Hematopoietic multipotent progenitor cell (in vitro differentiated cells): ENCODE measurements at places on chromosomes 2 and 18. TPM values are rescaled to one million over a fixed set of nuclear protein-coding genes. Genes with fewer than 3 reads are reported as not detected.

Gene RGPD3
- total RNA-seq = 0.27 TPM

Gene TUBA3D
- under 0.01 TPM for total RNA-seq

Gene SP9
- total RNA-seq = not detected

Gene MCFD2
- total RNA-seq = 43.6 TPM

Gene C2orf49
- 3.8 TPM for total RNA-seq

Gene SLC9A2
- total RNA-seq = not detected

DNA sequence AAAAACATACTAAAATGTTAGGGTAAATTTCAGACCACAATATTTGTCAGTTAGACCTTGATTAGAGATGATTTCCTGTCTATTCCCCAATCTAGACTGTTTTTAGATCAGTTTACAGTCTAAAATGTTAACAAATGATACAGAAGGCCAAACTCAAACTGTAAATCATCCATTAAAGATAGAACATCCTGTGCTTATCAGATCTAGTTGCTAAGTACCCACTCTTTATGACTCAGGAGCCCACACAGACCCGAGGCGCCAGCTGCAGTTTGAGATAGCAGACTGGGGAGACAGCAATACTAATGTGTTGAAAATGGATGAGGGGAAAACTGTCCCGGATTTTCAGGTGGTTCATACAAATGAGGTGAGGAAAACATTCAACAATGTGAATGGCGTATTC, 113.3 kb downstream of the SCG2 start:
- no peak for DNase-seq

DNA sequence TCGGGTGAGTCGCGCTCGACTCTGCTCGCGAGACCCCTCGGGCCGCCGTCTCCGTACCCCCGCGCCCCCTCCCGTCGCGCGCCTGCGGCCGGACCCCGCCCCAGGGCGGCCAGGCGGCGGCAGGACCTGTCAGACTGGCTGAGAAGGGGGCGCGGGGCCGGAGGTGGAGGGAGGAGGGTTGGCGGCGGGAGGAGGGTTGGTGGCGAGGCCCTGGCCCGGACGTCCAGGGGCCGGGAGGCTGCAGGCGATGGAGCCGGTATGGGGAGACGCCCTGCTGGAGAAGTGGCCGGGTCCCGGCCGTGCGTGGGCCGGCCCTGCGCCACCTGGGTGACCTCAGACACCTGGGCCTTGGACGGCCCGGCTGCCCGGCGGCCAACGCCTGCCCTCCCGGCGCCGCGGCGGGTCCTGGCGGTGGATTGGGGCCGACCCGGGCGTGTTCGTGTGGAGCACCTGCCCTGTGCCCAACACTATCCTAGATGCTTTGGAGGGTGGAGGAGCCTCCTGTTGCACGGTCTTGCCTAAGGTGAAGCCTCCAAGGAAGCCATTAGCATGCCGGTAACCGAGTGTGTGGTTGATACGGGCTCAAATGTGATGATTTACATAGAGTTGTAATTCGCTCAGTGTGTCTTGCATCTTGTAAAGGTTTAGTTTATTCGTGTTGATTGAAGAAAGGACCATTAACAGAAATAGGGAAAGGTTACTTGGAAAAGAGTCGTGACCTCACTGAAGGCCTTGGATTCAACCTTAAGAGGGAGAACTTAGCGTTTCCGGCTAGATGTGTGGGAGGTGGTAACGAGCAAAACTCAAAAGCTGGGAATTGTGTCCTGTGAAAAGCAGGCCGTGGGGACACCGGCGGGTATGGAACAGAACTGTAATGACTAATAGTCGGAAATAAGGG, 550 bp downstream of the MYL12B start:
- DNase-seq = peak; percentile 29

- DNase-seq = peak; percentile 32
These were observed 1.6 kb downstream of the EHD3 start for GRCh38 chr2:31235504-31235902.

- no peak for DNase-seq
These were observed 404.0 kb downstream of the TMEM182 start for GRCh38 chr2:103165836-103166235.

DNA sequence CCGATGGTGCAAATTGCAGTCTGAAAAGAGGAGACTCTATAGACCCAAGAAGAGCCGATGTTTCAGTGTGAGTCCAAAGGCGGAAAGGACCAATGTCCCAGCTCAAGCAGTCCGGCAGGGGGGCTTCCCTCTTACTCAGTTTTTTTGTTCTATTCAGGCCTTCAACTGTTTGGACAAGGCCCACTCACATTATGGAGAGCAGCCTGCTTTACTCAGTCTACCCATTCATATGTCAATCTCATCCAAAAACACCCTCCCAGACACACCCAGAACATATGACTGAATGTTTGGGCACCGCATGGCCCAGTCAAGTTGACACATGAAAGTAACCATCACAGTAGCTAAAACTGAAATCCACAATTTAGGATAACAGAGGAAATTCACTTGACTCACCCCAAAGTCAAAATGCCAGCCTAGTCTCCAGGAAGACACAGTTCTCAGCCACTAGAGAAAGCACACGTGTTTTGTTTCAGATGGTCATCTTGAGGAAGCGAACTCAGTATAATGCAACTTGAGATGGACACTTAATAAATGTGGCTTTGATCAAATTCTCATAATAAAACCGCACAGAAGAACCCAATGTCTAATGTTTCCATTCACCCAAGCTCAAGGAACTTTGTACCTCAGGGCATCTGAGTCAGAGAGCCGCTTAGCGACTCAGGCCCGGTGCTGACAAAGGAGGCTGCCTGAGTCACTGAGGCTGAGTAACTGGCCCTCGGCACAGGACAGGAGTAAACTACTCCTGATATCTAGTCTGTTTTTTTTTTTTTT, 2.4 kb downstream of the FHL2 start:
- DNase-seq = no peak

DNA sequence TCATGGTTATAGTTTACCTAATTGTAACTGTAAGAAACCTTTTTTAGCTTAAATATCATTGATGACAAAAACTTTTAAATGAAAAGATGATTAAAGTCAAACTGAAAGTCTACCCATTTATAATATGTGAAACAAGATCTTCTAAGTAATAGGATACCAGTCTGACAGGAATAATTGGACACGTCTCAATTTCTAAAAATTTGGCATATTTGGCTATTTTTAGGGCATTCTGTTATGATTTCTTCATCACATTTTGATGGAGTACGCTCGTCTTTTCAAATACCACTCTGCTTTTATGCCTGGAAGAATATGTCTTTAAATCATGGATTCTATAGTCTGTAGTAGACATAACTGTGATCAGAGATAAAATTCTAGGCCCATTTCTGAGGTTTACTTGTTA, 1.3 kb downstream of the R3HDM1 start:
- no peak for DNase-seq

DNA sequence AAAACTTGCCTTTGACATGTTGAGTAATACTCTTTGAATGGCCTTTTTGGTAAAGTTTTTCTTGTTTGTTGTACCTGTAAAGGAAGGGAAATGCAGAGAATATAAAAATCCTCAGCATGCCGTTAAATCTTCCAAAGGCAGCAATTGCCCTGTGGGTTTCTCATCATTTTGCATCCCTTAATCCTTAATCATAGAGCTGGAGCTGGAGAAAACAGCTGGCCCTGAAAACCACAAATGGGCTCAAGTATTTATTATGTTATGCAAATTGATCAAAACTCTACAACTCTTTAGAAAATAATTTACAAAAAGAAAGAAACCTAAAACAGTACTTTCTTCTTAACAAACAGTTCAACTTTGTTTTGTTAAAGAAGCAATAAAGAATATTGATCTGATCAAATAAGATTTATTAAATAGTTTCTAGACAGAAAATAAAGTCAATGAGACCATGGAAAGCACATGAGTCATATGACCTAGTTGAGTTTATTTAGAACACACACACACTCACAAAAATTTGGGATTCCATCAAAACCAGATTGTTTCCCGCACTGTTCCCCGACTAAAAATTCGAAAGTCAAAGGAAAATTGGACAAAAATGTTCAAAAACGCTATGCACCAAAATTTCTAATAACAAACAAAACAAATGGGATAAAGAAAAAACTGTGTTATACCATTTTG, 309.0 kb downstream of the GULP1 start:
- no peak for DNase-seq

- DNase-seq = no peak
These were observed 116.4 kb downstream of the LYPD6 start for GRCh38 chr2:149446748-149447147.

DNA sequence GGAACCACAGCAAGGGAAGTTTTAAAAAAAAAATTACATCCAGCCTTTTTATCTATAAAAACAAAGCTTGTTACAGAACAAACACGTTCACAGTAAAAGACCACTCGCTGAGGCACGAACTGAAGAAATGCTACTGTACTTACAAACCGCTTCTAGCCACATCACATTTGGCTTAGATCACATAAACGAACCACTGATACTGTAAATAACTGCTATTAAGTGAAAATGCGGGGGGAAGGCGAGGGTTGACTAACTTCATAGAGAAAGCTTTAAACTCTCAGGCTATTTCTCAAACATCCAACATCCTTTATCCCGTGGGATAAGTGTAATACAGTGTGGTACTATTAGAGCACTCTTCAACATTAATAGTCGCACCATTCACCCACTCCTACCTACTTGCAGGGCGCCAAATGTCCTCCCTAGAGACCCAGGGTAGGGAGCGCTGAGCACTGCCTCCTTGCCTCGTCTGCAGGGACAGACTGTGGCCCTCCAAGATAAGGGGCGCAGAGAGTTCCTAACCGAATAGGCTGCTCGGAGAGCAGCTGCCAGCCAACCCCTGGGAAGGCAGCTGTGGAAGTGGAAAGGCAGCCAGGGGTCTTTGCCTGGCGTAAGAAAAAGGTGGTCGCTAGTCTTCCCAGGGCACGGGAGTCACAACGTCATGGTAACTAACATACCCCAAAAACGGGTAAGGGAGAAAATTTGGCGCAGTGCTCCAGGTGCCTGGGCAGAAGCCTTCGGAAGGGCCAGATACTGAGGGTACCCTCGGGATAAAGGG, 854 bp downstream of the GPR155 start:
- peak; percentile 33 for DNase-seq

GRCh38 chr2:106061611-106062349, 132.3 kb downstream of the UXS1 start:
- no peak for DNase-seq

- DNase-seq = no peak
These were observed 174.2 kb downstream of the CAPN13 start for GRCh38 chr2:30633039-30633438.

DNA sequence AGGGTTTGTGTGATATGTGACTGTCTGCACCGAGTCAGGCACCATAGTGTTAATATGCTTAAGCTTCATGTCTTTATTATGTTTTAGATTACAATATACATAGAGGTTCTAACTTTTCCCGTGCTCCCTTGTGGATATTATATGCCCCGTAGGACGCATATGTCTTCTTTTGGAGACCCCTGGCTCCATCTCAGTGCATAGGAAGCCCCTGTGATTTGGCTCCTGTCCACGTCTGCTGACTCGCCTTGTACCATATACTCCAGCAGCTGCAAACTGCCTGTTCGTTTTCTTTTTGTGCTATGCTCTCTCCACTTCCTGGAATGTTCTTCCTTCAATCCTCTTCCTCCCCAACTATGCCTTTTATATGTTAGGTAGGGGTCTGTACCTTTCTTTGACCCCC, 110.9 kb downstream of the PTRHD1 start:
- no peak for DNase-seq

GRCh38 chr18:69330385-69331005, 70.2 kb upstream of the DOK6 start:
- no peak for DNase-seq

GRCh38 chr2:15756011-15756550, 164.4 kb downstream of the DDX1 start:
- no peak for DNase-seq

DNA sequence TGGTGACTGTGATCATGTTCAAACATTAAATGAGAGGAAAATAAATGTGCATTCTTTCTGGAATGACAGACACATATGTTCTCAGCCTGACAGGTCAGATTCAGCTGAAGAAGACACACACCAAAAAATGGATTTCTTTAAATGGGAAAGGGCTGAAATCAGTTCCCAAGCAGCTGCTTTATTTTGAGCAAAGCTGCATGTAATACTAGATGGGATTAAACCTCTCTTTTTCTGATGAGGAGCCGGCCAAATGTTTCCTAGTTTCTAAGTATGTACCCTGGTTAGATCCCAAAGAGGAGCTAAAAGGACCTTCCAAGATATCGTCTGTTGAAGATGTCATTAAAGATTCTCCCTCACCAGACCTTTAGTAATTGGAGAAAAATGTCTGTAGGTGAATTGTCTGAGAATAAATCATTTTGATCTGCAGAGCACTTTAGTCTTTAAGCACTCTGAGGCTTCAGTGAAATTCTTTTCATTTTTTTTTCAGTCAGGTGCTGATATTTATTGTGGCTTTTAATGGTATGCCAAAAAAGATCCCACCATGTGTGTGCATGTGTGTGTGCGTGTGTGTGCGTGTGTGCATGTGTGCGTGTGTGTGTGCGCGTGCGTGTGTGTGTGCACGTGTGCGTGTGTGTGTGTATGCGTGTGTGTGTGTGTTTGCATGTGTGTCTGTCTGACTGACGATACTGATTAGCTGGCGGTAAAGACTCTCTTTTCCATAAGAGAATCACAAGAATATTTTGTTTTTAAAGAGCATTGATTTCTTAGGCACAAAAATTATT, 175.8 kb downstream of the IRS1 start:
- DNase-seq = no peak

DNA sequence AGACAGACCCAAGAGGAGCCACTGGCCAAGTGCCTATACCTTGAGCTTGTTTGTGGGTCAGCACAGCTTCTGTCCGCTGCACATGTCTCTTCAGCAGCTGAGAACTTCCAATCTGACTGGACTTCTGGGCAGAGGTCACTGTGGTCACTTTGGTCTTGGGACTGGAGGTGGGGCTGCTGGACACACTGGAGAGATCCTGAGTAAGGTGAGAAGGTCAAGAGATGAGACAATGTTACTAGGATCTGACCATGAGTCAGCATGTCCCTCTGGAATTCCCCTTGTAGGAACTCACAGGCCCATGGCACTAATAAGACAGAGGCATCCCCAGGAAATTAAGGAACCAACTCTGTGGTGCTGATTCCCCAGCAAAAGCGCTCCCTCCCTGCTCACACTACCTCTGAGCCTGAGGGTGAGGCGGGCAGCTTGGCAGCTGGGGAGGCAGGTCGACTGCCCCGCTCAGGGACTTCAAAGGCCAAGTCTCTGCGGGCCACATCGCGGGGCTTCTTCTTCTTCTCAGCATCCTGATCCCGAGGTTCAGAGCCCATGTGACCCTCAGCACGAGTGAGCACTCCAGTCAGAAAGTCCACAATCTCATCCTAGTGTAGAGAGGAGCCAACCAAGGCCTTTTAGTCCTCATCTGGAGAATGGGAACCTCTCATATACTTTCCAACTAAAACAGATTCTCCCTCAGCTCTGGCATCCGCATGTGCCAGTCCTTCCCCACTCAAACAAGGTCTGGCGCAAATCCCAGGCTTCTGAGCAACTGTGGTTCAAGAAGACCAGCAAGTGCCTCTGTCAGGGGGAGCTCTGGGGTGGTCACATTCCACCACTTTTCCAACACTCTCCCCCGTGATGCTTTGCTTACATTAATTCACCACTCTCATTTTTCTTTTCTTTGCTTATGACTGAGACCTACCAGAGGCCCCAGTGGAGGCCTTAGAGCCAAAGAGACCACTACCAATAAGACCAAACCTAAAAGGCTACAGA, 29.4 kb downstream of the KANSL3 start:
- DNase-seq = no peak
